ENCODE measurements at places on chromosomes 11 and 22.

DNA sequence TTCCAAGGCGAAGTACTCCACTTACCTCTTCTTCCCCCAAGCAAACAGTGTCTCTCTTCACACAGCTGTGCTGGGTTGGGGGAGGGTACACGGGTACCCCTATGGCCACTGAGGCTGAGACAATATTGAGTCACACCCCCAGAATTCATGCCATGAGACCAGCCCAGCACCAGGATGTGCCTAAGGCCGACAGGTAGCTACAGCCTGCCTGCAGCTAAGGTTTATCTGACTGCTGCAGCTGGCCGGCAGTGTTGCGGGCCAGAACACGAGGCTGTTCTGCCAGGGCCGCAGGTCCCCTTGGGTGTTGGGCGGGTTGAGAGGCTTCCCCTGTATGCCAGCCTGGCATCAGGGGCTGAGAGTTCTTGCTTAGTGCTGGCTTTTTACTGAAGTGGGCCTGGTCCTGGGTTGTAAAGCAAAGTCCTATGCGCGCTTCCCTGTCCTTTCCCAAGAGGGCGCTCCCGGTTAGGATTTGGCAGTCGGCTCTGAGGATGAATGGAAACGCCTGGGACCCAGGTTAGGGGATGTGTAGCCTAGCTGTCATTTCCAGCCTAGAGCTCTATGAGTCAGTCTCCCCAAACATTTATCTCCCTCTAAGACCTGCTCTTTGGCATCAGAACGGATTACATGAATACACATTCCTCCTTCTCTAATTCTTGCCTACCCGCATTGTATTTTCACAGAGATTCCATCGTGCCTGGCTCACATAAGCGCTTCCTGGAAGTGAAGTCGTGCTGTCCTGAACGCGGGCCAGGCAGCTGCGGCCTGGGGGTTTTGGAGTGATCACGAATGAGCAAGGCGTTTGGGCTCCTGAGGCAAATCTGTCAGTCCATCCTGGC lies 7.1 kb downstream of the USP18 start:
- H3K4me3 ChIP-seq, result no peak overlapping the region
- no peaks in the 10 kb centered on the region for H3K27me3 ChIP-seq
- no peak overlapping the region for H3K27ac ChIP-seq
- no peaks in the 10 kb centered on the region for H3K36me3 ChIP-seq

GRCh38 chr11:128424851-128425285 lies 162.5 kb downstream of the ETS1 start:
- H3K4me3 ChIP-seq, result no peak overlapping the region
- H3K36me3 ChIP-seq, result no peaks in the 10 kb centered on the region
- peaks cover 5% of the 10 kb centered on the region for H3K4me1 ChIP-seq
- peak overlapping the region; percentile 48 for H3K27ac ChIP-seq
- no peaks in the 10 kb centered on the region for H3K27me3 ChIP-seq

DNA sequence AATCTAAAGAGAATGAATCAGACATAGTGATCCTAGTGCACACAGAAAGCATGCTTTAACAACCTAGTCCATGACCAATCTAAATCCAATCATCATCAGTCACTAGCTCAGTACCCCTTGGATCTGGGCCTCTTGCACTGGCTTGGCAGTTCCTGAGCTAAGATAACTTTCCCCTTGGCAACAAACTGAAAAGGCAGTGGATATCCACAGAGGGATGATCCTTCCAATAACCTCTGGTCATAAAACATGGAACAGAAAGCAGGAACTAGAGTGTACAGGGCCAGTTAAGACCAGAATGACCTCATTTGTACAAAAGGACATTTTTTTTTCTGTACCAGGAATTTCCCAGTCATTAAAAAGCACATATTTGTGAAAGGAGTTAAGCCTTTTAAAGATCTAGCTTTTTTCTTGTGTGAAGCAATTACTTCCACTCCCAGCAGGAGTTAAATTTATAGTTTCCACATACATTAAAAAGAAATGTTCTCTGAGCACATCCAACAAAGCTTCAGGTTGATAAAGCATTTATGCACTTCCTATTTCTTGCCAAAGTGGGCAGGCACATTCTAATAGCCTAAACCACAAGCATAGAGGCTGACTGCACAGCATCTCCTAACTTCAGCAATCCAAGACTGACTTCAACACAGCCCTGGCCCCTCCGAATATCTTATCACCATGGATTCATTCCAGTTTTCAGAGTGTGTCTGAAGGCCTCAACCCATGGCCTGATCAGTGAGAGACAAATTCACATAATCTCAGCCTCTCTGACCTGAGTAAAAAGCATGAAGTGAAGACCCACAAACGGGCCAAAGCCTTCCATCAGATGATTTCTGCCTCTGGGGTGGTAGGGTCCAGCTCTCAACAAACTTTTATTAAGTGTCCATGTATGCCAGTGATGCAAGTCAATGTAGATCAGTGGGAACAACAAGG lies 29.9 kb downstream of the GUCY1A2 start:
- peak overlapping the region; percentile 53 for H3K27ac ChIP-seq
- H3K36me3 ChIP-seq, result no peaks in the 10 kb centered on the region
- no peak for DNase-seq
- H3K4me1 ChIP-seq, result no peaks in the 10 kb centered on the region
- no peak overlapping the region for H3K4me3 ChIP-seq

DNA sequence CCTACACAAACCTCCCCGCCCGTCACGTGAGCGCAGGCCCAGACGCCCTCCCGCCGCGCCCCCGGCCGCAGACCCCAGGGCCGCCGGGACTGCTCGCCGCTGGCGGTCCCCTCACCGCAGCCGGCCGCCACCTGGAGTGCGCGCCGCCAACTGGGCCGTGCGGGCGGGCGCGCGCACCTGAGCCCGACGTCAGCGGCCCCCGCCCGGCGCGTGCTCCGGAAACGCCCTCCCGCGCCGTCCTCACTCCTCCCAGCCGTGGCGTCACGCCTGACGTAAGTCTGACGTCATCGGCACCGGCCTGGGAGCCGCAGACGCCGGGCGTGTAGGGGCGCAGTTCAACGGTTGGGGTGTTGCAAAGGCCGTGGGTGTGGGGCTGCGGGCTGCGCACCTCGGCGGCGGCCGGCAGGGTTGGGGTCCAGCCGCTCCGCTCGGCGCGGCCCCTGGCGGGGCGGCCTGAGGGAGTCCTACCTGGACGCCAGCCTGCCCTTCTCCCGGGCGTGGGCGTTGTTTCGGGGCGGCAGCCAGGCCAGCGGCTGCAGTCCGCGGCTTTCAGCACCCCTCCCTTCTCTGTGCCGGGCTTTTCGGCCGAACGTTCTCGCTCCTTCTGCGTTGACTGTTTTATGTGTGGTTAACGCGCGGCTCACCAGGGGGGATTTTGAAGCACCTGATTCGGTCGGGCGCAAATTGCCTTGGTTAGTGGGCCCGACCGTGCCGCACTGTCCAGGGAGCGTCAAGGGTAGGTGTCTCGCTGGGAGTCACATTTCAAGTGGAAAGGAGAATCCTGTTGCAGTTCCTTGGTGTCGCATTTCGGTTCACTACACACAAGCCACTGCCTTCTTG lies at the start of gene JOSD1:
Gene JOSD1, minus strand, starts transcription at position 155 of the 840 bp plus-strand sequence. CDS start 956 bp downstream, outside the sequence.
- H3K4me3 ChIP-seq, result peak within 1 kb of the TSS; percentile 74
- H3K27ac ChIP-seq, result peak within 1 kb of the TSS; percentile 99
- peak; percentile 96 for DNase-seq
- peaks cover 3% of the 10 kb centered on the region for H3K36me3 ChIP-seq
- peaks cover 50% of the 10 kb centered on the region for H3K4me1 ChIP-seq
- no peaks in the 10 kb centered on the region for H3K27me3 ChIP-seq

- H3K36me3 ChIP-seq, result no peaks in the 10 kb centered on the region
- peaks cover 18% of the 10 kb centered on the region for H3K4me1 ChIP-seq
- DNase-seq, result no peak
- no peak overlapping the region for H3K4me3 ChIP-seq
- peak overlapping the region; percentile 79 for H3K27ac ChIP-seq
Observed at GRCh38 chr11:128331317-128331716, 256.0 kb downstream of the ETS1 start.

All from upper lobe of left lung (tissue), 6 donors.